Cortex of kidney (tissue), 1 donor: ENCODE measurements at places on chromosomes 4 and X.

- DNase-seq = no peak
Observed at GRCh38 chr4:47374477-47374876, 89.0 kb downstream of the COMMD8 start.

DNA sequence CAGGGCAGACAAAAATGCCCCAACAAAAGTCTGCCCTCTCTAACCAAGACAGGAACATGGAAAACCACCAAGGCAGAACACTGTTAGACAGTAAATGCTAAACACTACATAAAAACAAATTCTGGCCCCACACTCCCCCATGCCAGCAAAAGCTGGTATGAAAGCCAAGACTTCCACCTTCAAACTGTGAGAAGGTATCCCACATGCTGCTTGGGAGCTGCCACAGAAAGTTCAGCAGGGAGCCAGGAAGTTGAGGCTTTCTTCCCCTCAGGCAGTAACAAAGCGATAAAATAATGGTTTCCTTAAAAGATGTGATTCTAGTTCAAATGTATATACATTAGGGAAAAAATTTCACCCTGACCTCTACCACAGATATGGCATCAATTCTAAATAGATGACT, 770.4 kb upstream of the NDST4 start:
- no peak for DNase-seq

DNA sequence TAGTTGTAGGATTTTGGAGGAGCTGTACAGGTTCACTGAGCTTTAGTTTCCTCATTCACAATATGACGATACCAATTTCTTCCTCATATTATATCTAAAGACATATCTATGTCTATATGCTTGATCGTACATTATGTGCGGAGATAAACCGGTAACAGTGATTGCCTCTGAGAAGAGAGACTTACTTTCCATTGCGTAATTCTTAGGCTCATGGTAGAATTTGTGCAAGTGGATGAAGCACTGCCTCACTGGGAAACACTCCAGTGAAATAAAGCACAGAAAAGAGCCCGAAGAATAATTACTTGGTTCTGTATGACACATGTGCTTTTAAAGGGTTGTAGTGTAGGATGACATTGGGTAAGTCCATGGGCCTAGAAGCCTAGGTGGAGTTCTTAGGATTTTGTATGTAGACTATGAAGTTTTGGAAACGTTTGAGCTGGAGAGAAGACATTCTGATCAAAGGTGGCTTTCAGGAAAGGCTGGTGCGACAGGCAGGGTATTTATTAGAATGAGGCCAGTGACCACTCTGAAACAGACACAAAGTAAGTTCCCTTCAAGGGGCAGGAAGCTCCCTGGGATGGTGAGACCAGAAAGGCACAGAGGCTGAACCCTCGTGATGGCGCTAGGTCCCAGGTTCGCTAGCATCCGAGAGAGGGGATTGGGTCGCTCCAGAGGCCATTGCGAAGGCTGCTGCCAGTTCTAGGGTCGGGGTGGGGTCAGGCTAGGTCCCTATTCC, 649 bp upstream of the VBP1 start:
- DNase-seq = no peak

DNA sequence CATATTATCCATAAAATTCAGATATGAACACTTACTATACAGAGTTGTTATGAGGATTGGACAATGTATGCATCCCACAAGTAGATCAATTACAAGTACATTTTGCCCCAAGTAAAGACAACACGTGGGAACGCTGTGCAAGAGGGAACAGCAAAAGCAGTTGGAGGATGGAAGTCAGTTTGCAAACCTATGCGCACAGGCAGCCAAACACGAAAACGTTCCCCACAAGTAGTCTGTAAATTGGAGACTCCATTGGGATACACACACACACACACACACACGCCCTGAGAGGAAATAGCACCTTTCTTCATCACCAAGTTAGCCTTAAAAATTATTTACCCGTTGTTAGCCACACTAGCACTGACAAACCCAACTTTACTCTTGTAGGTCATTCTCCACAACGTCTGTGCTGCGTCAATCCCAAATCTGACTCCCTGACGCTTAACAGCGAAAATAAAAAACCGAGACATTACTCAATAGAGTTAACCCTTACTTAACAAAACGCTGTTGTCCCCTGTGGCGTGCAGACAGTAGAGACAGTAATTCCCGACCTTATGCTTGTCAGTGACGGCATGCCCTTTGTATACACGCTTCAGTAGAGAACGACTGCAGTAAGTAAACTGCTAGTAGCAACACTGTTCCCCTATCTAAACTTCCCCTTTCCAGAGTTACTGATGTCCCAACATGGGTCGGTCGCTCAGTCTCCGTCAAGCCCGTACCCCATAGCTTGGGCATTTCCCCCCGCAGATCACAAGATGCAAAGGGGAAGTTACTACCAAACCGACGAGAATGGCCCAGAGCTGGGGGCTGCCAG, 730 bp downstream of the MANBA start:
- no peak for DNase-seq

GRCh38 chrX:49761481-49761880, 65.7 kb upstream of the PAGE1 start:
- no peak for DNase-seq

DNA sequence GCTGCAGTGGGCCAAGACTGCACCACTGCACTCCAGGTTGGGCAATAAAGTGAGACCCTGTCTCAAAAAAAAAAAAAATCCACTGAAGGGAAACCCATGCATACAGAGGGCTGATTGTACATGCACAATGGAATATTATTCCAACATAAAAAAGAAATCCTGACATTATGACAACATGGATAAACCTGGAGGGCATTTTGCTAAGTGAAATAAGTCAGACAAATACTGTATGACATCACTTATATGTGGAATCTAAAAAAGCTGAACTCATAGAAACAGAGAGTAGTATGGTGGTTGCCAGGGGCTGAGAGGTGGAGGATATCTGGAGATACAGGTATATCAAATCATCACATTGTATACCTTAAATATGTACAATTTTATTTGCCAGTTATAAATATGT, 102.2 kb downstream of the PPEF1 start:
- DNase-seq = no peak

GRCh38 chrX:48521353-48522243, at the start of gene EBP:
Gene EBP (plus strand): TSS chrX:48521808. CDS start chrX:48523772, 1,964 bp downstream.
- no peak for DNase-seq

GRCh38 chr4:6239486-6239885, 30.2 kb upstream of the WFS1 start:
- no peak for DNase-seq

DNA sequence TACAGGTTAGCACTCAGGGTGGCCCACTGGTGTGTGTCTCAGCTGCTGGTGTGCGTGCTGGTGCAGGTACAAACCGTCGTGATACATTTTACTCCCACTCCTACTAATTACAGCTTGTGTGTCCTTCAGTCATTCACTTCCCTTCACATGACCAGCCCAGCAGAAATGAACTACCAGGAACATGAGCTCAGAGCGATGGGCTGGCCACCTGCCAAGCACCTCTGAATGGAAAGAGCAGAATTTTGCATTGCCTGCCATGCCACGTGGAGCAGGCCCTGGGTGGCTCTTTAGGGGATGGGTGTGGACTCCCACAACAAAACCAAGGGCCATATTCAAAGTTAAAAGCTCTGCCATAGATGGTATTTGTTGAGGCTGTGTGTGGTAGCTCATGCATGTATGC, 58.9 kb upstream of the PGM2 start:
- DNase-seq = no peak

GRCh38 chrX:137166591-137166990, 132.8 kb upstream of the GPR101 start:
- no peak for DNase-seq

- DNase-seq = no peak
Observed at GRCh38 chr4:25771672-25772071, 91.1 kb downstream of the SEL1L3 start.

DNA sequence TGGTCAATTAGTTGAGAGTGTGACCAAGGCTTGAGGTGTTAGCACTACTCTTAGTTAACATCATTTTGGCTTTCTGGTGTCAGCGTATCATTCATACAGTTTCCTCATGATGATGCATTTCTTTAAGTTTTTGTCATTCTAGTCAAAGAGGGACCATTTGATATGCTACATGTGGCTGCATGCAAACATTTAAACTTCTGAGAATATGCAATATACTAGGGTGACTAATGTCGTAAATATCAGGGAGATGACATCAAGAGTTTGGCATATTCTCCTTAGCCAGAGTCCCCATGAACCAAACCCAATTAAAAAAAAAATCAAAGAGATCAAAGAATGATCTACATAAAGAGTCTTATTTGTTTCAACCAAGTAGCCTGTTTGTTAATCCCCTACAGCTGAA, 537.4 kb upstream of the PCDH7 start:
- DNase-seq = no peak

GRCh38 chrX:69038188-69038587, 127.1 kb downstream of the PJA1 start:
- DNase-seq = no peak

DNA sequence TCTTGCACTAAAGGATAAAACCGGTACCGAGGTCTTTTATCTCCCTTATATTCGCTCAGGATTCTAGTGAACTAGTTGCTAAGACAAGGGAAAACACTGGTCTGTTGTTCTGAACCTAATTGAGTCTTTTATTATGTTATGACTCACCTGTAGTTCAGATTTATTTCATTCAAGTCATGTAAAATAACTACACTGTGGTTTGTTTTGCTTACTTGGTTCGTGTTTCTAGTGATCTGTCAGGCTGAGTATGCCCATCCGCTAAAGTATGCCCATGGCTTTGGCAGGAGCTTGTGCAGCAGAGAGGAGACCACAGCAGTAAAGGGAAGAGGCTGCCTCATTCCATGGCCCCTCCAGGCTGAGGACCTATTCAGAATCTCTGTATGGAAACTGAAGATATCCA, 126.1 kb downstream of the AFF1 start:
- no peak for DNase-seq

GRCh38 chr4:26858035-26858918, 2.4 kb upstream of the STIM2 start:
- no peak for DNase-seq

- DNase-seq = no peak
Observed at GRCh38 chr4:20255823-20256222, 4.1 kb downstream of the SLIT2 start.

- no peak for DNase-seq
Observed at GRCh38 chr4:35562861-35563260, 681.5 kb downstream of the ARAP2 start.

GRCh38 chr4:4856071-4857000, 3.1 kb upstream of the MSX1 start:
- no peak for DNase-seq

- DNase-seq = no peak
Observed at GRCh38 chrX:45888518-45888917, 656.7 kb downstream of the ZNF674 start.

DNA sequence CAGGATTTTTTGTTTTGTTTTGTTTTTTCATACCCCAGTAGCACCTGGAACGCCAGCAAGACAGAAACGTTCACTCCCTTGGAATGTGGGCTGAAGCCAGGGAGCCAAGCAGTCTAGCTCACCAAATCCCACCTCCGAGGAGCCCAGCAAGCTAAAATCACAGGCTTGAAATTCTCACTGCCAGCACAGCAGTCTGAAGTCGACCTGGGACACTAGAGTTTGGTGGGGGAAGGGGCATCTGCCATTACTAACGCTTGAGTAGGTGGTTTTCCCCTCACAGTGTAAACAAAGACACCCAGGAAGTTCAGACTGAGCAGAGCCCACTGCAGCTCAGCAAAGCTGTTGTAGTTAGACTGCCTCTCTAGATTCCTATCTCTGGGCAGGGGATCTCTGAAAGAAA, 99.6 kb upstream of the FGF16 start:
- no peak for DNase-seq

DNA sequence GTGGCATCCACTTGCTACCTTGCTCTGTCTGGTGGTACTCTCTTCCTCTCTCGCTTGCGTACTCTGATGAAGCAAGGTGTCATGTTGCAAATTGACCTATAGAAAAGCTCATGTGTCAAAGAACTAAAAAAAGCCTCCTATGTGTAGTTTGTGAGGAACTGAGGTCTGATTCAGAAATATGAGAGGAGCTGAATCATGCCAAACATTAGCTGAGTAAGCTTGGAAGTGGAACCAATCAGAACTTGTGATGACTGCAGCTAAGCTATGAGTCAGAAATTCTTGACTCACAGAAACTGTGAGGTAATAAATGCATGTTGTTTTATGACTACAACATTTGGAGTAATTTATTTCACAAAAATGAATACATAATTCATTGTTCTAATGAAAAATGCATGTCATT, 2138.8 kb downstream of the PCDH7 start:
- DNase-seq = no peak

DNA sequence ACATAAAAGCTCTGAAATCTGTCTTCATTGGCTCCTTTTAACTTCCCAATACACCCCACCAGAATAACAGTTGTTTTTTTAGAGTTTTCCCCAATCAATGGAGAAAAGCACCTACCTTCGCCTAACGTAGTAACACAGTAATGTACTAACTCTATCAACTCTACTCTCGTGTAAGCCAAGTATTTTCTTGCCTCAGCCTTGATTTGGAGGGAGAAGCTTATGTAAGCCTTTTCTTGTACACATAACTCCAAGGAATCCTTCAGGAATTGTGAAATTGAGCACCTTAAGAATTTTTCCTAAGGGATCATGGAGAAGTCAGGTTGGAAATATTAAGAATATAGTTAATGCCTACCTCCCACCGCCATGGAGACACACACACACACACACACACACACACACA, 181.2 kb downstream of the RAPGEF2 start:
- DNase-seq = no peak

GRCh38 chr4:3668825-3669552, 97.2 kb upstream of the ADRA2C start:
- DNase-seq = no peak

- no peak for DNase-seq
Observed at GRCh38 chrX:3548765-3549391, 164.6 kb downstream of the PRKX start.

DNA sequence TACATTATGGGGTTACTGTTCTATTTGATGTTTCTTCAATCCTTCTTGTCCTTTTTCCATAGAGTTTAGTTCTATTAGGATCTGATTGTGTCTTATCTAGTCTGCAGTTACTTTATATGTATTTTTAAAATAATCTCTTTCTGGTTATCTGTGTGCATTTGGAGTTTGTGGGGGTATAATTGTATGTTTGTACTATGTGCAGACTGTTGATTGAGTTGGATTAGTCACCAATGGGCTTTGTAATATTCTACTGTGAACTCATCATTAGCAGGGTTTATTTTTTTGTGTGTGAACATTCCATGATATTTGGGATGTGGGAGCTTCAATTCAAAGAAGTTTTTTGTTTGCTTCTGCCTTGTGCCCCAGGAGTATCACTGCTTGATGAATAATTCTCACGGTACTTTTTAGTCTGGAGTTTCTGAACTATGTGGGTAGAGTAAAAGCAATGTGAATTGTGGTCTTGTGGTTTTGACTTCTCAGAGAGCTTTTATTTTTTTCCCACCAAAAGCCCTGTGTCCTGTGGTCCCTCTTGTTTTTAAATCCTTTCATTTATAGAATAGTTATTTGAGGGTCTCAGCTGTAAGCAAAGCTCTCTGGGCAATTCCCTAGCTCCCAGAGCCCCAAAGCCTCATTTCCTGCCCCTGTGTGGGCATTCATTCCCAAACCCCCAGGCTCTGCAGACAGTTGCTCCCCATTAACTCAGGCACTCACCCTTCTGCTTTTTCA, 127.8 kb downstream of the PHKA2 start:
- no peak for DNase-seq
